Left colon (tissue), 2 donors: ENCODE measurements at places on chromosomes 1 and 21. TPM values are rescaled to one million over a fixed set of nuclear protein-coding genes. Genes with fewer than 3 reads are reported as not detected.

HPDL gene
- total RNA-seq = 11.4 TPM

DMBX1 gene
- total RNA-seq = not detected

SPATA21 gene
- not detected for total RNA-seq

DNA sequence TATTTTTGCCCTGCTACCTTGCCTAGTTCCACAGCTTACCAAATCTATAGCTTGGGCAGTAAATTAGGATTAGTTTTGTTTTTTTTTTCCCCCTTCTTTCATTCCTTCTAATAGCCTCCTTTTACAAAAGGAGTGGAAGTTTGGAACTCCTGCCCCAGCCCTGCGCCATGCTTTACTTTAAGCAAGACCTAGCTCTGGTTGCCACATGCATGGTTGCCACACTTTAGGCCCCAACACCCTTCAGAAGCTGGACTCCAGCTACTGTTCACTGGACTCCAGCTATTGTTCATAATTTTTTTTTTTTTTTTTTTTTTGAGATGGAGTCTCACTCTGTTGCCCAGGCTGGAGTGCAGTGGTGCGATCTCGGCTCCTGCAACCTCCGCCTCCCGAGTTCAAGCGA, 115.8 kb downstream of the NR5A2 start:
- no peak for DNase-seq

GRCh38 chr1:94926126-94926914, 590 bp downstream of the CNN3 start:
- peak; percentile 63 for DNase-seq

- DNase-seq = no peak
Observed at GRCh38 chr1:65404941-65405340, 15.5 kb upstream of the LEPR start.

GRCh38 chr1:190084552-190084951, 393.1 kb downstream of the BRINP3 start:
- no peak for DNase-seq
